ENCODE measurements at places on chromosomes 5 and 9. TPM values are rescaled to one million over a fixed set of nuclear protein-coding genes. Genes with fewer than 3 reads are reported as not detected.

Gene PDLIM4
- polyA plus RNA-seq: 38.4 TPM

Gene CDX1
- 1.3 TPM for polyA plus RNA-seq

Gene PCDHA1
- not detected for polyA plus RNA-seq

Gene PHYHD1
- polyA plus RNA-seq: 25.6 TPM

DNA sequence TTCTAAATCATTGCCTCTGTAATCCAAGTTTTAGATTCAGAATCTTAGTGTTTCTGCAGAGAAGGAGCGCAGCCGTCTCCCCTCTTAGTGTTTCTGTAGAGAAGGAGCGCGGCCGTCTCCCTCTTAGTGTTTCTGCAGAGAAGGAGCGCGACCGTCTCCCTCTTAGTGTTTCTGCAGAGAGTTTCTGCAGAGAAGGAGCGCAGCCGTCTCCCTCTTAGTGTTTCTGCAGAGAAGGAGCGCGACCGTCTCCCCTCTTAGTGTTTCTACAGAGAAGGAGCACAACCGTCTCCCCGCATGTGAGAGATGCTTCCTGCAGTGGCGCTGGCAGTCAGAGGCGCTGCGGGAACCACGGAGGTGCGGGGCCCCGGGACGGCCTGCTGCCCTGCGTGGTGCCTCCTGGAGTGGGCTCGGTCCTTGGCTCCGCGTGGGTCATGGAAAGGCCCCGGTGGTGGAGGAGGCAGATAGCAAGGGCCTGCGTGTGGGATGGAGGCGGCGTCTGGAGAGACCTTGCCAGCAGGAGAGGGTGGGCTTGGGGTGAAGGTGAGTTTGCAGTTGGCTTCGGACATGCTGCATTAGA, 10.9 kb downstream of the CEP72 start:
- peaks cover 32% of the 10 kb centered on the region for H3K36me3 ChIP-seq
- H3K4me3 ChIP-seq: no peak overlapping the region
- H3K27ac ChIP-seq: no peak overlapping the region
- no peaks in the 10 kb centered on the region for H3K27me3 ChIP-seq

DNA sequence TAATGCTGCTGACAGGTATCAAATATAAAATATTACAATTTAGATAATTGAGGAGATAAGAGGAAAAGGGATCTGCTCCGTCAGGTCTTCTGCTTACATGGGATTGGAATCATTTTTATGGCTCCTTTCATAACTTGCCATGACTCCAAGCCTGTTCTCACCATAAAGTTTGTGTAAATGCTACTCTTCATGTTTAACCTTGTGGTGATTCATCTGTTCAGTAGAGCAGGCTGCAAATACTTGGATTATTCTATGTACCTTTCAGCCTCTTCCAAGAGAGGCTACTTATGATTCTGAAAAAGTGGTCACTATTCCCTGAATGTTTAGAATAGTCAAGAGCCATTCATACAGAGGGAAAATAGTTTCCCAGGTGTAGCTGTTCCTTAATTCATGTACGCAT, 66.9 kb downstream of the SLC44A1 start:
- no peak overlapping the region for H3K4me3 ChIP-seq
- H3K4me1 ChIP-seq: no peaks in the 10 kb centered on the region
- DNase-seq: no peak
- H3K27me3 ChIP-seq: no peaks in the 10 kb centered on the region
- no peaks in the 10 kb centered on the region for H3K36me3 ChIP-seq

DNA sequence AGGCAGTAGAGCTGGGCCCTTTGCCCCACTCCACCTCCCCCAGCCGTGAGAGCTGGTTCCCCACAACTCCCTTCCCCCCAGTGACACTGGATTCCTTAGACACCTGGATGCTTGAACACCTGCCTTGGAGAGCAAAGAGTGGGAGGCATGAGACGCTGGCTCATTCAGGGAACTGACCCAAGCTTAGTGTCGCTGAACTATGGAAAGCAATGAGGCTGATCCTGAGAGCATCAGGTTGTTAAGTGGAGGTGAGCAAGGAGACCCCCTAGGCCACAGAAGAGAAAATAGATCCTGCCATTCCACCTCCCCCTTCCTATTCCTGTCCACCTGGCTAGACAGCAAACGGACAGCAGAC, 2.0 kb downstream of the CCL19 start:
- no peak overlapping the region for H3K27ac ChIP-seq
- DNase-seq: no peak
- H3K4me3 ChIP-seq: peak overlapping the region; percentile 15
- peaks cover 14% of the 10 kb centered on the region for H3K4me1 ChIP-seq
- H3K36me3 ChIP-seq: no peaks in the 10 kb centered on the region

DNA sequence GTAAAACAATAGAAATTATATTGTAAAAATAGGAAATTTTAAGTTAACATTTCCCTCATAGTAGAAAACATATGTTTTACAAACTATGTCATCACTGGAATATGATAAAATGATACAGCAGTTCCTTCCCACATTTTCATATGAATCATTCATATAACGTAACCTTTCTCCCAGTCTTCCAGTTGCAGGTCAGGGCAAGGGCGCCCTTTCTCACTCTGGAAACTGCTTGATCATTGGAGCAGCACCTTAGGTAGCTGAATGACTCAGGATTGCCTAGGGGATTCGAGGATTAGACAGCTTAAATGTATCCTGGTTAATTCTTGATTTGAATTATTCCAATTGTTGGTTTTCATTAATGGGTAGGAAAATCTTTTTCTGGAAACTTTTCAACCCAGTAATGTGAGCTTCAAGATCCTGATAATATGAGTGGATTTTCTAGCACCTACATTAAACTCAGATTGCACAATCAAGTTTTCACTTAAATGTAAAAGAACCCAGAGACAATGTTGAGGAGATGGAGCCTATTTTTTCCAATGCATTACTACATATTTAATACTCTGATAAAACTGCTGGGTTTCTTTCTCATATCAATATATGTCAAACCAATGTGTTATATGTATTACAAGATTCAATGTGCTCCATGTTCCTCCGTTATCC, 32.6 kb upstream of the ANXA1 start:
- no peak overlapping the region for H3K4me3 ChIP-seq
- no peaks in the 10 kb centered on the region for H3K27me3 ChIP-seq
- DNase-seq: no peak
- H3K4me1 ChIP-seq: peaks cover 2% of the 10 kb centered on the region
- H3K27ac ChIP-seq: no peak overlapping the region

DNA sequence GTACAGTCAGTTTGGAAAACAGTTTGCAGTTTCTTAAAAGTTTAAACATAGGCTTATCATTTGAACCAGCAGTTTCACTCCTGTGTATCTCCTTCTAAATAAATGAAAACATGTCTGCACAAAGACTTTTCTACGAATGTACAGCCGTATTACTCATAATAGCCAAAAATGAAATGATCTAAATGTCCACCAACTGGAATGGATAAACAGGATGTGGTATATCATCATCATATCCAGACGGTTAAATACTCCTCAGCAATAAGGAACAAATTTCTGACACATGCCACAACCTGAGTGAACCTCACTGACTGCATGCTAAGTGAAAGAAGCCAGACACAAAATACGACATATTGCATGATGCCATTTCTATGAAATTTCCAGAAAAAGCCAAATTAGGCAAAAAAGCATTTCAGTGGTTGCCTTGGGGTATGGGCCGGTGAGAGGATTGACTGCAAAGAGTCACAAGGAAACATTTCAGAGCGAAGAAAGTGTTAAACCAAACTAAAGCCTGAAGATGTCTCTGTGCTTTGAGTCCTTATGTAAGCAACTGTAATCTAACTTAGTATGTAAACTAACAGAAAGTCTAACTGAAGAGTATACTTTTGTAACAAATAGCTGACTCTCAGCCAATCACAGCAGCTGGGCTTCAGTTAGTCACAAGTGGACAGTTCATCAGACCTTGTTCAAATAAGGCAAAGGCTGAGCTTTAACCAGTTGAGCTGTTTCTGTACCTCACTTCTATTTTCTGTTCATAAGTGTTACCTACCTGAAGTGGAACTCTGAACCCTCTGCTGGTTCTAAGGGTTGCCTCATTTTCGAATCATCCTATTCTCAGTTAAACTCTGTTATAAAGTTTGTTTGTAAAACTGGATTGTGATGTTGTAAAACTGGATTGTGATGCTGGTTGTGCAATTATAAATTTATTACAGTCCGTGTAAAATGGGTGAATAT, 65.2 kb downstream of the TRIO start:
- H3K4me1 ChIP-seq: peaks cover 72% of the 10 kb centered on the region
- no peak overlapping the region for H3K27ac ChIP-seq
- no peaks in the 10 kb centered on the region for H3K27me3 ChIP-seq
- no peaks in the 10 kb centered on the region for H3K36me3 ChIP-seq
- no peak overlapping the region for H3K4me3 ChIP-seq
- no peak for DNase-seq

GRCh38 chr9:70010015-70010414, 33.6 kb upstream of the MAMDC2 start:
- no peak for DNase-seq
- H3K4me1 ChIP-seq: no peaks in the 10 kb centered on the region
- no peak overlapping the region for H3K27ac ChIP-seq
- H3K4me3 ChIP-seq: no peak overlapping the region

GRCh38 chr9:120365386-120365785, 214.6 kb downstream of the CDK5RAP2 start:
- no peak for DNase-seq
- H3K36me3 ChIP-seq: no peaks in the 10 kb centered on the region
- no peaks in the 10 kb centered on the region for H3K27me3 ChIP-seq

- DNase-seq: no peak
- no peaks in the 10 kb centered on the region for H3K27me3 ChIP-seq
- H3K36me3 ChIP-seq: peaks cover 54% of the 10 kb centered on the region
- H3K4me3 ChIP-seq: no peak overlapping the region
Measured at GRCh38 chr5:111386832-111387162, 125.5 kb downstream of the STARD4 start.

- peaks cover 3% of the 10 kb centered on the region for H3K4me1 ChIP-seq
- H3K36me3 ChIP-seq: peaks cover 2% of the 10 kb centered on the region
- no peak overlapping the region for H3K4me3 ChIP-seq
- no peak for DNase-seq
- H3K27me3 ChIP-seq: no peaks in the 10 kb centered on the region
Measured at GRCh38 chr9:121344184-121344583, 25.9 kb downstream of the STOM start.

- no peak for DNase-seq
- no peaks in the 10 kb centered on the region for H3K27me3 ChIP-seq
- H3K4me3 ChIP-seq: no peak overlapping the region
- peaks cover 52% of the 10 kb centered on the region for H3K4me1 ChIP-seq
Measured at GRCh38 chr9:126392662-126393371, 66.2 kb downstream of the MVB12B start.

DNA sequence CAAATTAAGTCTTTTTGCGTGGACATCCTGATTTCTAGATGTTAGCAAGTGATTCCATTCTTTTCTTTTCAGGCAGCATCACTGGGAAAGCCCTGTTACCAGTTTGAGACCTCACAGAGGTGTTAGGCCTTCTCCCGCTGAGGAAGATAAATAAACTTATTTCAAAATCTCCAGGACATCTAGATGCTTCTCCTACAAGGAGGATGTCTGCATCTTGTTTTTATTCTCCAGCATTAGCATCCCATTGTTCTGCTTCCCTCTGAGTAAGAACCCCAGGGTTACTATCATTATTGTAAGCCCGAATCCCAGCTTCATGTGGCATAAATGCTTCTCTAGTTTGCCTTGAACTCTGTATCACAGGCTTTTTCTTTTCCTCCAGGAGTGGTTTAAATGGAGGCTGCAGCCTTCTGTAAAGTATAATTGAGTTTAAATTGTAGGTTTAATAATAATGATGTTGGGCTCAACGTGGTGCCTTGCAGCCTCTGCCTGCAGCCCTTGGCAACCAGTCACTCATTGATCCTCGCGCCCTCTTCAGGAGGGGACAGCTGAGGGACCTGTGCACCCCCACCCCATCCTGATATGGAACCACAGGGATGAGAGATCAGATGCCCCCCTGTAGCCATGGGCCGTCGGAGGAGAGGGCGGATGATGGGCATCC, 114.9 kb downstream of the PDZD2 start:
- no peak overlapping the region for H3K4me3 ChIP-seq
- H3K27me3 ChIP-seq: no peaks in the 10 kb centered on the region
- H3K36me3 ChIP-seq: no peaks in the 10 kb centered on the region
- no peak overlapping the region for H3K27ac ChIP-seq

- no peak overlapping the region for H3K4me3 ChIP-seq
- H3K36me3 ChIP-seq: no peaks in the 10 kb centered on the region
- DNase-seq: no peak
- no peak overlapping the region for H3K27ac ChIP-seq
- H3K27me3 ChIP-seq: peaks cover 17% of the 10 kb centered on the region
- H3K4me1 ChIP-seq: no peaks in the 10 kb centered on the region
Measured at GRCh38 chr5:157983906-157984551, 125.1 kb upstream of the CLINT1 start.

GRCh38 chr5:56822981-56823380, 7.6 kb downstream of the MAP3K1 start:
- peaks cover 21% of the 10 kb centered on the region for H3K4me1 ChIP-seq
- H3K27me3 ChIP-seq: no peaks in the 10 kb centered on the region
- no peak overlapping the region for H3K4me3 ChIP-seq
- DNase-seq: no peak

All from thymus (tissue), 14 donors.